Activated CD8-positive, alpha-beta T cell treated with anti-CD3 and anti-CD28 coated beads, Interleukin-2, amount 10 ng/mL, durations not matched to agents 7 days and 5 days (primary cell): ENCODE measurements at places on chromosomes 7 and 10.
A peak's percentile ranks its signal among the peaks of the same experiment; 100 is the strongest.

DNA sequence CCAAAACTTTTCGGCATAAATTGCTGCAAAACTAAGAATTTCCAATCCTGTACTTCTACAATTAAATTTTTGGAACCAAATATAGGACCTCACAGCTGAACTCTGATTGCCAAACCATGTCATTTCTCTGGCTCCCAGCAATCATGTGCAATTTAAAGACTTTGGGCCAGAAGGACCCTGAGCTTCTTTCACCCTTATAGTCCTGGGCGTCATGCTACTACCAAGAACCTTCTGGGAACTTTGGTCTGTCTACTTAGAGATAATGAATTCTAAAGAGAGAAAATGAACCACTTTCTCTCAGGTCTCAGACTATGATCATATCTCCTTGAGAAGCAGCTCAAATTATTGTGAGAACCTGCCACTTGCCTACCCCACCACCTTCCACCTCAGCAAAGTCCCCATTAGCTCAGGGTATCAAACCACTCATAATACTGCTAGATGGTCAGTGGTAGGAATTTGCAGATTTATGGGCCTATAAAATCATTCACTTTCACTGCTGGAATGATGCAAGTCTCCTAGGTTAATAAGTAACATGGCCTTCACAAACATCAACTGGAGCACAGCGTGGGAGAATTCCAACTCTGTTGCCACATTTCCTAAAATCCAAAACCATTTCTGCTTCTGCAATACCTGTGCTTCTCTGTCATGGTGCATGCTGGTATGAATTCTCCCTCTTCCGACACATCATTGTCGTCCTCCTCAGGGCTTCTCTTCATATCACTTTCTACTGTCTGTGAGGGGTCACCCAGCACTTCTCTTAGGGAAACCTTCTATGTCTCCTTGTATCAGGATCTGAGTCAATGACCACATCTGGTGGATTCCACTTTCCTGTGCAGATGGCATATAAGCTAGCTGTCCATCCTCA lies 6.6 kb upstream of the WDR91 start:
- no peak for DNase-seq

- no peak for DNase-seq
Measured at GRCh38 chr10:125006921-125007426, 65.1 kb downstream of the ZRANB1 start.

- no peak for DNase-seq
Measured at GRCh38 chr7:72435366-72435765, 23.2 kb upstream of the CALN1 start.

GRCh38 chr10:93579089-93579488 lies 12.6 kb downstream of the FFAR4 start:
- no peak for DNase-seq

GRCh38 chr7:159059629-159060028 lies 85.0 kb downstream of the VIPR2 start:
- no peak for DNase-seq

DNA sequence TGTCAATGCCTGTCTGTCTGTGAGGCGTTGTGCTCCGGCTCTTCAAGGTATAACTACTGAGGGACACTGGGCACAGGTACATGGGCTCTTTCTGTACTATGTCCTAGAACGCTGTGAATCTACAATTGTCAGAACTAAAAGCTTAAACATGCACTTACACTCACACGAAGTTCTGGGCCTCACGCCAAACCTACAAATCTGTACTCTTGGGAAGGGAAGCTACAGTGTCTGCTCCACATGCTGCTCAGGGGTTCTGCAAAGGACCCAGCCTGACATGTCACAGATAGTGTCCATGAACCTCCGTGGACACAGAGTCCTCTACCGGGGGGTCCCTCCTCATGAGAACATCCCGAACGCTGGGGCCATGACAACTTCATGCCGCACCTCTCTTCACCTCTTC lies 268.7 kb downstream of the WDR37 start:
- no peak for DNase-seq

DNA sequence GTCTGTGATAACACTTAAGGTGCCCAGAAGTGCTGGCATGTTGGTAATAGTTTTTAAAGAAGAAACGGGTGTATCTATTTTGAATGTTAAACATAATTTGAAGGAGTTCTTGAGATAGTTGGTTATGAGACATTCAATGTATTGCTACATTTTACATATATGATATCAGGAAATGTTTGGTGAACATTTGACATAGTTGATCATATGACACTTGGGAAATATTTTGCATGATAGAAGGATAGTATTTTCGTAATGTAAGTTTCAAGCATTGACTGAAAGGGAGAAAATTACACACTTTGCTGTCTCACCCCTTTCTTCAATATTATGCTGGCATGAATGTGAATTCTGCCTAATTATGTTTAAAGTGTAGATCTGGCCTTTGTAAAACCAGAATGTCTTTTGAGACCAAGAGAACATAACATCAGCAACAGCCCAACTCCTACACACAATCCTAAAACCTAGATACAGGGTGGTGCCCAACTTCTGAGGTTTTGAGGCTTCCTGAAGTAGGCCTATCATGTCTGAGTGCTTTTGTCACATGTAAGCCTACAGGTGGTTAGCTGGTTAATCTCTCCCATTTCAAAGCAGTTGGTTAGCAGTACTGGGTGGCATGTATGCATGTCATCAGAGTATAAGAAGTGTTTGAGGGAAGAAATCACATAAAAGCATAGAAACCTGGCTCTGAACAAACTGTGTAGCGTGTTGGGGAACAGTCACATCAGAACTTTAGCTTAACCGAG lies 2.1 kb downstream of the ADD3 start:
- peak; percentile 75 for DNase-seq

DNA sequence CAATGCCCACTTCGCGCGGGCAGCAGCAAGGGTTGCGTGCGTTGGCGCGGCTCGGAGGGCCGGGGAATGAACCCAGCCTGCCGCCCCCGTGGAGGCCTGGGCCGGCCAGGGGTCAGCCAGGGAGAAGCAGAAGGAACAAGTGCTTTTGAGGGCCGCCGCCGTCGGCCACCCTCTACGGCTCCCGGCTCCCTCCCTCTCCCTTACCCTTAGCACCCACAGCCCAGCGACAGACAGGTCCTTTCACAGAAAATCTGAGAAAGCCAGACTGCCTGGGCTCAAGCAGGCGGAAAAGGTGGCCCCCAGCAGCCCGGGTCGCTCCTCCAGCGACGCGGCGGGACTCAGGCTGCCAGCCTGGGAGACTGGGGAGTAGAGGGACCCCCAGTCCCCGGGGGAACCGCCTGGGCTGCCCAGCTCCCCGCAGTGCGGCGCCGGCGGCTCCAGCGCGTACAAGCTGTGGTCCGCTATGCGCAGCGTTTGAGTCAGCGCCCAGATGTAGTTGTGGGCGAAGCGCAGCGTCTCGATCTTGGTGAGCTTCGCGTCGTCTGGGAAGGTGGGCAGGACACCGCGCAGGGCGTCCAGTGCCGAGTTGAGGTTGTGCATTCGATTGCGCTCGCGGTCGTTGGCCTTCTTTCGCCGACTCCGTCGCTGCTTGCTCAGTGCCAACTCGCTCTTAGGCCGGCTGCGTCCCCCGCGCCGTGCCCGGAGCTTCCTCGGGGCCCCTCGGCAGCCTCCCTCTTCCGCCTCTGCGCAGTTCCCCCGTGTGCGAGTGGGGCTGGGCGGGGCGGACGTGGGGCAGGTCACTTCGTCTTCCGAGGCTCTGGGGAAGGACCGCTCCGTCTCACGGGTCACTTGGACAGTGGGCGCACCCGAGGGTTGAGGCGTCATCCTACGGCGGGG lies 815 bp downstream of the NEUROG3 start:
- DNase-seq = peak; percentile 36

DNA sequence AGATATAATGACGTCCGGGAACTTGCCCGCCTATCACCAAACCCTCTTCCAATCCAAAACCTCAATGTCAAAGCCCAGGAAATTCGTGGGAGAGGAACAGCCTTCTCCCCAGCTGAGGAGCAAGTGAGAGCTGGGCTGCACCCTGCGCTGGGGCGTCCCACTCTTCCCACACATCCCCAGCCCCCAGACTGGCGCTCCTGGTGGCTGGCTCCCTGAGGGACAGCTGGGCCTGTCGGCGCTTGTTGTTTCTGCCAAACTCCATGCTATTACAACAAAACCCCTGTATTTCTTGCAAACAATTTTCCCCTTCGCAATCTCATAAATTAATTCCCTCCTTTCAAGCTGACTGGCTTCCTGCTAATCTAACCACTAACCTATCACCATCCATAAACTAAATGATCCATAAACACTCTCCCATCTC lies 53.0 kb downstream of the GRID1 start:
- no peak for DNase-seq

DNA sequence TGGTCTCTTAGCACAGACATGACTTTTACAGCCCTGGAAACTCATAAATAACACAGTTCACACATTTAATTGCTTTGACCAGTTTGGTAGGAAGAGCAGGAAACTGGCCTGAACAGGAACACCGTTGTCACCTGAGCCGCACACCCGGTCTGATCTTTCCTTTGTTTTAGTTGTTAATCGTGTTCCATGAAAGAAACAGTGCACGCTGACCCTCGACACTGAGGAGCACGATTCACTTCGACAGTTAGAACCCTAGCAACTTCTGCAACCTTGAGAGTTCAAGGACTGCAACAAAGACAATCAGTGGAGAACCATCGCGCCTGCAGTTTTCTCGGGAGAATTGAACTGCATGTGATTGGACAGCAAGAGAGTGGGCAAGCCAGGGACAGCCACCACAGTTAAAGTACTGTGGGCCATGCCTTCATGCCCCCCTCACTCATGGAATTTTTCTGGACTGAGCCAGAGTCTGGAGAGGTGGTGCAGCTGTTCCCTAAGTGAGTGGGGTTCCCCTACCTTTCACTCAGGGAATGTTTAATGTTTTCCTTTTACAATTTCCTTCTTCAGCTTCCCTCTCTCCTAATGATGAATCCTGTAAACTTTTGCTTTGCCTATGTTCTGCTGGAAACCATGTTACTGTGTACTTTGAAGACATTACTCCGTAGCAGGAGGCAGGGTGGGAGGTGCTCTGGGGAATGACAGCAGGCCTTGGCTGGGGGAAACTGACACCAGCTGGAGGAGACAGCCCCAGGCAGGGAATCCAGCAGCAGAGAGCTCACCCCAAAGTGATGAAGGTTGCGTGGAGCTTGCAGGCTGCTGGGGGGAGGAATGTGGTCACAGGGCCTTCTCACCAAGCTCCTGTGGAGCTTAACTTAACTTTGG lies 198.7 kb downstream of the ZNF438 start:
- DNase-seq = no peak

DNA sequence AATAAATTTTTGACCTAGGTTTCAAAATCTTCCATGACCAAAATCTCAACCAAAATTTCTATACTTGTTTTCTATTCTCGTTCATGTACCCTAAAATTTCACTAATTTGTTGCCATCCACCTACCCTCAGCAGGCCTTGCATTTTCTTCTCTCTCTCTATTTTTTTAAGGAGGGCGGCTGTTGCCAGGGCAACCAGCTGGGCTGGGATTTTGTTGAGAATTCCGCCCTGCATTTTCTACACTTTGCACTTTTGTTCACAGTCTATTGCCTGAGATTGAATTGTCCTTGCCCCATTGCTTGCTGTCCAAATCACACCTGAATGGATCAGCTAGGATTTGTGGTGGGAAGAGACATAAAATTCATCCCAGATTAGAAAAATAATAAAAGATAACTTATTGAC lies 657.5 kb upstream of the NRP1 start:
- no peak for DNase-seq

DNA sequence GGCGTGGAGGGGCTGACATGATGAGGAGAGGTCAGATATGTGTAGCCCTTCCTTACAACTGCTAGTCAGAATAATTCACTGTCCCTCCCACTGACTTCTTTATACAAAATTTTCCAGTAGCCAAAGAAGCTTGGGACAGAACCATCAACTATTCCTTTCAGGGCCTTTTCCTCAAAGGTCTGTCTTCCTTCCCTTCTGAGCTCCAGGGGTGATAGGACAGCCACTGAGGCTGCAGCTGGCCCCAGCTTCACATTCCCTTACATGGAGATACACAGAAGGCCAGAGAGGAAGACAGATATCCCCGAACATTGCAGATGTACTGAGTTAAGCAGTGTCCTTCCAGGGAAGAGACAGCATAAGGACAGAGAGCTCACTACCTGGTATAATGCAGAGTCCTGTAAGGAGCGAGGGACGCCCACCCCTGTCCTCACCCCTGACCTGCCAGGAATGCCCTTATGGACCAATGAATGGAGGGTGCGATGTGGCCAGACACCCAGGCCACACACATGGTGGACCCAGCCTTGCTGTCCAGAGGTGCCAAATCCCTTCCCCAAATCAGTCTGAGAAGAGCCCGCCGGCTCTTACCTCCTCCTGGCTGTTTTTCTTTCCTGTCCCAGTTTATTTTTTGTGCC lies 754.7 kb downstream of the GRID1 start:
- DNase-seq = no peak

DNA sequence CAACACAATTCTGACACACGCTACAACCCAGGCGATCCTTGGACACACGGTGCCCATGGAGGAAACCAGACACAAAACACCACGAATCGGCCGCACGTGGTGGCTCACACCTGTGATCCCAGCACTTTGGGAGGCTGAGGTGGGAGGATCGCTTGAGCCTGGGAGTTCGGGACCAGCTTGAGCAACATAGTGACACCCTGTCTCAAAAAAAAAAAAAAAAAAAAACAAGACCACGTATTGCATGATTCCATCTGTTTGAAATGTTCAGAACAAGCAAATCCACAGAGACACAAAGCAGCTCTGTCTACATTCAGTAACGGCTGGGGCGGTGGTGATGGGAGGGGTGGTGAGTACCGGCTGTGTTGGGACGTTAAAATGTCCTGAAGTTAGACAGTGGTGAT lies 25.2 kb downstream of the ADAP1 start:
- no peak for DNase-seq

- DNase-seq = no peak
Measured at GRCh38 chr10:31581741-31582323, 262.8 kb downstream of the ZEB1 start.

DNA sequence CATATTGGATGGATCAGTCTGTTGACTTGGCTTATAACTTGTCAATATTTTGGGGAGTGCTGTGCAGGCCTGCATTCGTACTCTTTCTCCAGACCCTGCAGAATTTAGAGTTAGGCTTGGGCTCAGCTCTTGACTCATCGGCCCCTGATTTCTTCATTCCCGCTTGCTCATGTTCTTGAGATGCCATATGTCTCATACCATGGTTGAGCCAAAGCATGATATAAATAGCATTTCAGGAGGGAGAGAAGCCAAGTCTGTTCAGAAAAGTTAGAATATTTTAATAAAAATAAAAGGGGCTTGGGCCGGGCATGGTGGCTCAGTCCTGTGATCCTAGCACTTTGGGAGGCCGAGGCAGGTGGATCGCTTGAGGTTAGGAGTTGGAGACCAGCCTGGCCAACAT lies 898.1 kb downstream of the TYW1 start:
- DNase-seq = no peak

DNA sequence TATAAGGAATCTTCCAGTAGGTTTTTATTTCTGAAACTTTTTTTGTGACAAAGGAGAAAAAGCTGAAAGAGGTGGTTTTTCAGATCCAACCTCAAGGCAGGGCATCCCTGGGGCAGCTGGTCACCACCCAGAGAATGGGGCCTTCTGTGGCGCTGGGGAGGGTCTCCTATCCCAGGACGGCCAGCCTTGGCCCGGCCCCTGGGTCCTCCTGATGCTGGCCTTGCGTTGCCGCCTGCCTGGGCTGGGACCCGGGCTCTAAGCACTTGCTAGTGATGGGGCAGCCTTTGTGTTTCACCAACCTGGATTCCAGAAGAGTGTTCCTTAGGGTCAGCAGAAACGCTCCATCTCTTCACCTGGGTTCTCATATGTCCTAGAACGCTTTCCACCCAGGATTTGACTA lies 16.3 kb downstream of the SHH start:
- DNase-seq = no peak
